ENCODE measurements at places on chromosomes 16 and 17.

DNA sequence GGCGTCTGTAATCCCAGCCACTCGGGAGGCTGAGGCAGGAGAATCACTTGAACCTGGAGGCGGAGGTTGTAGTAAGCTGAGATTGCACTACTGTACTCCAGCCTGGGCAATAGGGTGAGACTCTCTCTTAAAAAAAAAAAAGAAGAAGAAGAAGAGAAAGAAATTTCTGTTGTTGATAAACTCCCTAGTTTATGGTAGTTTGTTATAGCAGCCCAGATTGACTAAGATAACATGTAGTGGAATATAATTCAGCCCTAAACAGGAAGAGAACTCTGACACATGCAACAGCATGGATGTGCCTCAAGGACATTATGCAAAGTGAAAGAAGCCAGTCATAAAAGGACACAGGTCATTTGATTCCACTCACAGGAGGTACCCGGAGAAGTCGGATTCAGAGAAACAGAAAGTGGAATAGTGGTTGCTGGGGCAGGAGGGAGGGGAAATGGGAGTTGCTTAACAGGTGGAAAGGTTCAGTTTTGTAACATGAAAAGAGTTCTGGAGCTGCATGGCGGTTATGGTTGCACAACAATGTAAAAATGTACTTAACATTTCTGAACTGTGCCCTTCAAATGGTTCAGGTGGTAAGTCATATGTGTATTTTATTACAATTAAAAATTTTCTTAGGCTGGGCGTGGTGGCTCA is 26.0 kb upstream of the PRM1 start:
- DNase-seq, result no peak

- no peak for DNase-seq
These were observed 44.3 kb upstream of the CDH5 start for GRCh38 chr16:66322174-66322573.

DNA sequence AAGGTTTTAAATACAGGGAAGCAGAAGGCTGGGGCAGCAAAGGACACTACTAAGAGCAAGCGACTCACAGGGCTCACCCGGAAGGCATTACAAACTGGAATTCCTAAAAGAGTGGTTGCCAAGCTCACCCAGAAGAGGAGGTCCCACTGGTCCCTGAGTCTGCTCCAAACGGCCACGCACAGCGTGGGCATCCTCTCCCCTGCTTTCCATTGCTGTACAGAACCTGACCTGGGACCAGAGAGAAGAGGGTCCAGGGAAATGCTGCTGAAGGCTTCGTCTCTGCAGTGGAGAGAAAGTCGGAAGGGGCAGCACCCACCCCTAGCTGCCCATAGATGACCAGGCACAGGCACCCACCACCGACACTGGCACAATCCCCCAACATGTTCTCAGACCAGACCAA is 67.2 kb downstream of the ADCY9 start:
- no peak for DNase-seq

DNA sequence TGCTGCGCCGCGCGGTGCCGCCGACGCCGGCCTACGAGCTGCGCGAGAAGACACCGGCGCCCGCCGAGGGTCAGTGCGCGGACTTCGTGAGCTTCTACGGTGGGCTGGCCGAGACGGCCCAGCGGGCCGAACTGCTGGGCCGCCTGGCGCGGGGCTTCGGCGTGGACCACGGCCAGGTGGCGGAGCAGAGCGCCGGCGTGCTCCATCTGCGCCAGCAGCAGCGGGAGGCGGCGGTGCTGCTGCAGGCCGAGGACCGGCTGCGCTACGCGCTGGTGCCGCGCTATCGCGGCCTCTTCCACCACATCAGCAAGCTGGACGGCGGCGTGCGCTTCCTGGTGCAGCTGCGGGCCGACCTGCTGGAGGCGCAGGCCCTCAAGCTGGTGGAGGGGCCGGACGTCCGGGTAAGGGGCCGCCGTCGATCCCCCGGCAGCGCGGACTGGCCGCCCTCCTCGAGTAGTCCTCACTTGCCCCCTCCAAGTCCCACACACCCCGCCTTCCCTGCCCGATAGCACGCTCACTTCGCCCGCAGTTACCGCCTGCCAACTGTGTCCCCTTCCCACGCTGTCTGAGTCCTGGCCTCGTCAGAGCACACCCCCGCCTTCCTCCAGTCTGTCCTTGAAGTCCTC is 470 bp downstream of the MLYCD start:
- peak; percentile 11 for DNase-seq

GRCh38 chr17:81930142-81931125 is 2.9 kb upstream of the MAFG start:
- no peak for DNase-seq

DNA sequence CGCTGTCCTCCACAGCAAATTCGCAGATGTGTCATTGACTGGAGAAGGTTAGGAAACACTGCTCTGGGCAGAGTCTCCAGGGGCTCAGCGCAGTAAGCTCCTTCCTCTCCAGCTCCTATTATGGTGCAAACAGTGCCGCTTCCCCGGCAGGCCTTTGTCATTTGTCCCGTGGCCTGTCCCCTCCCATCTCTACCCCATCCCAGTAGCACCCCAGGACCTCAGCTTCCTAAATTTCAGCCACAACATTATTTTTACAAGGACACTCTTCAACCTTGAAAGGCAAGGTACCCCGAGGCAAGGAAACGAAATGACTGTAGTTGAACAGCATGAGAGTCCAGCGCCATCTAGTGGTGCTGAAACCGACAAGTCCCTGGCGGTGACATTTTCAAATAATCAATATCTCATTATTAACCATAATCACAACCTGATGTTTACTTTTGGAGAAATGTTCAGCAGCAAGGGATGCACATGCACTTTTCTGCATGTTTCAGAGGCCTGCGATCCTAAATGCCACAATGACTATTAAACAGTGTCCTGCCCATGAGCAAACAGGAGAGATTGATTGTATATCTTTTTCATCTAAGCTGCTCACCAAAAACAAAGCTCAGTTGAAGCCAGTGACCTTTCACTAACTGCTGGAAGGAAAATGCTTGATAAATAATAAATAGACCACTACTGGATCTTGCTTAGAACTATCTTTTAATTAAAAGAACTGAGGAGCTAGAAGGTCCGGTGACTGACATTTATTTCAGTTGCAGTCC is 16.5 kb downstream of the MRPS23 start:
- DNase-seq, result peak; percentile 45

- DNase-seq, result peak; percentile 71
These were observed 1.7 kb upstream of the GPRC5B start for GRCh38 chr16:19886073-19886941.

DNA sequence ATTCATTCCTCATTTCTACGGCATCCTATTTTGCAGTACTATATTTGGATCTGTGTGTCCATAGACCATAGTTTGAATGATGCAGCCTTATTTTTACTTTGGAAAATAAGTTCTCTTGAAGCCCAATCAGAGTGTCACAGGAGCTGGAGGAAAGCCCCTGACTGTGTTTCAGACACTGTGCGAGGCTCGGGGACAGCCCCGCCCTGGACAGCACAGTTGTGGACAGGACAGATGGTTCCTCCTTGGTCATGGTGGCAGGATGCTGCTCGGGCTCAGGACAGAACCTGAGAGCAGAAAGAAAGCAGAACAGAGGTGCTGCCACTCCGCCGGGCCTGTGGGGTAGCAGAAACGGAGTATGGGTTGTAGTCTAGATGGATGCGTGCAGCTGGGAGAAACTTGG is 22.9 kb downstream of the BANP start:
- DNase-seq, result no peak

DNA sequence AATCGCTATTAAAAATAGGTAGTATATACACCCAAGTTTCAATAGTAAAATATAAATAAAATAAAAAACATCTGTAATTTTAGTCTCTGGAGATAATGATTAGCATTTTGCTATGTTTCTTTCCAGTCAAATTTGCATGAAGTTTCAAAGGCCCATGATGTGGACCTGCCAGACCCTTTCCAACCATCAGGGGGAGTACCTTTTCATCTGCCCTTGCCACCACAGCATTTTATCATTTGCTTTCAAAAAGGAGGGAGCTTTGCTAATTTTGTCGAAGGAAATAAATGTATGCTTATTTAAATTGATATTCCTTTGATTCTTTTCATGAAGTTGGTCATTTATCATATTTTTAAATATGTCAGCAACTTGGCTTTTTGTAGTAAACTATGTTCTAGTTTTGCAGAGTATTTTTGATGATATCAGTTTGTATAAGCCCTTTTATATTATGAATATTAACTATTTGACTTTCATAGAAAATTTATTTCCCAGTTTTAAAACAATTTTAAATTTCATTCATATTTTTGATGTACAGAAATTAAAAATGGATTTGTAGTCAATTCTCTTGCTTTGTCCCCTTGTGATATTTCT is 115.2 kb upstream of the NETO2 start:
- DNase-seq, result no peak

- no peak for DNase-seq
These were observed 18.8 kb downstream of the POLR3E start for GRCh38 chr16:22315979-22316378.

DNA sequence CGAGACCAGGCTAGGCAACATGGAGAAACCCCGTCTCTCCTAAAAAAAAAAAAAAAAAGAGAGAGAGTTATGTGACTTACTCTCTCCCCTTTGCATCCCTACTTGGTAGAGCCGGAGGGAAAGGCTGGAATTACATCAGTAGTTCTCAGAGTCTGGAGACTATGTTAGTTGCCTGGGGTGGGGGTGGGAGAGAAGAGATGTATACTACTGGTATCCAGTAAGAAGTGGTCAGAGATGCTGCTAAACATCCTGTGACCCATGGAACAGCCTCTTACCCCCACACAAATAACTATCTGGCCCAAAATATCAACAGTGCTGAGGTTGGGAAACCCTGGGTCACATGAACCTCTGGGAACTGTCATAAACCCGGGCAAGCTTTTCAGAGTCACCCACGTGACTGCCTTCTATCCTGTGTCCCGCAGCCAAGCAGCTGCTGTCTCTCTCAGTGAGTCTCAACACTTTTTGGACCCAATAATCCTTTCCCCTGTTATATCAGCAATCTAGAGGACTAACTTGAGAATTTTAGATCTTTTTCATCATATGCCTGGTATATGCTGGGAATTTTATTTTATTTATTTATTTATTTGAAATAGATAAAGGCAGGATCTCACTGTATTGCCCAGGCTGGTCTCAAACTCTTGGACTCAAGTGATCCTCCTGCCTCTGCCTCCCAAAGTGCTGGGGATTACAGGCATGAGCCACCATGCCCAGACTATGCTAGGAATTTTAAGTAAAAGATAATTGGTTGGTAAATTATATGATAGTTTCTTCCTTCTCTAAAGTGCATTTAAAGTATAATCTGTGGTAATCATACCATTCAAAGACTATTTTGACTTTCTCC is 8.7 kb downstream of the EIF1 start:
- no peak for DNase-seq

DNA sequence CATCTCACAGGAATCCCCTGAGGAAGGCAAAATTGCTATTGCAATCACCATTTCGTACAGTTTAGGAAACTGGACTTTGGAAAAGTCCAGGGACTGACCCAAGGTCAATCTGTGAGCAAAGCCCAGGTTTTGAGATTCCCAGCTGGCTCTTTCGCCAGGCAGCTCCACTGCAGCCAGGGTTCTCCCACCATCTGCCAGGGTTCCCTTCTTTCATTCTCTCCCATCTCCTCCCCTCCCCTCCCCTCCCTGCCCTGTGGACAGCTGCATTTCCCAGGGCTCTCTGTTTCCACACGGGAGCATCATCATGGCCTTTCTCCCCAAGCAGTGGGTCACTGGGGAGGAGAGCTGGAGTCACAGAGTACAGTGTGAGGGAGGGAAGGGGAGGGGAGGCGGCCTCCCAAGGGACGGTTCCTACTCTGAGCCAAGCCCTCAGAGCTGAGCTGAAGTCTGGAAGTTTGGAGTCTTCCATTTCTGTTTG is 11.9 kb upstream of the GSDMA start:
- no peak for DNase-seq

DNA sequence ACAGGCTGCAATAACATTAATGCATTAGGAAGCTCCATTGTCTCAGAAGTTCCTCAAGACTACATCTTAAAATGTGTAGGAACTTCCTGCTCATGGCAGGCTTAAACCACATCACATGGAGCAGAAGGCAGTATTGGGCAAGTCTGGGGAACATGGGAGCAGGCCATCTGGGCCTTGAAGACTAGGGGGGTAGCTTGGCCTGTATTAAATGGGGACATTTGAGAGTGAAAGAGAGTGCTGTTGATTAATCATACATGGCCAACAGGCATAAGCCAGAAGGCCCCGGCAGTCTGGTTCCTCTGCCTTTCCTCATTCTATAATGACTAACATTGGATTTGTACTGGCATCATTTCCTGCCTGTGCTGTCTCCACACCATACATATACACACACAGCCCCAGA is 25.2 kb upstream of the SLC5A11 start:
- no peak for DNase-seq

DNA sequence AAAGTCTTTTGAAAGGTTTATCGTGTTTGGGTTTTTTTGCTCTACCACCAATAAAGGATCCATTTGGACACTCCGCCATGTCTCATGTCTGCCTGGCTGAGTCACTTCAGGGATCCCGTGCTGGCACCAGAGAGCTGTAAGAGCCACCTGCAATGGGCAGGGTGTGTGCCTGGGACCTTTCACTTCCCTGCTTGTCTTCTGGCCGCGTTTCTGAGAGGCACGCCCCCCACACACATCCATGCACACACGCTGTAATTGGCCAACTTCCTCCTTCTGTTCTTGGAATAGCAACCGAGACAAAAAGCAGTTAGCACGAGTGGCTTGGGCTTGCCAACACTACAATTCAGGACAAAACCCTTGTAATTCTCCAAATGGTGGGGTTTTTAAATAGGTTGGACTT is 9.8 kb upstream of the SOST start:
- DNase-seq, result no peak

DNA sequence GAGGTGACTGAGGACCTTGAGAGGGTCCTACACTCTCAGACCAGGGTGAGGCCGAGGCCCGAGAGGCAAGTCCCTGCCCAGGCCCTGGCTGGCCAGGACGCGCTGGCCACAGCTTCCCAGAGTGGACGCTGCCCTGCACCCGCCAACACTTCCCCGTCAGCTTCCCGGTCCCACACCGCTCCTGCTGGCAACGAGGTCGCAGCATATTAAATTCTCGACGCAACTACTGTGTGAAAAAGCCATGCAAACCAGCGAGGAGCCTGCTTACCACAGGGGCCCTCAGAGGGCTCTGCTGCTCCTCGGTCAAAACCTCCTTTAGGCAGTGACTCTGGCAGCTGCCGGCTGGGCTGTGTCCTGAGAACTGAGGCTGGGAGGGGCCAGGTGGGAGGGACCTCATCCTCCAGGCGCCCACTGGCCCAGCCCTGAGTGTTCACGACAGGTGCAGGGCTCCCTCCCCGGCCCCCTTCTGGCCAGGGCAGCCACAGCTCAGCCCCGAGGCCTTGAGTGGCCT is 2.1 kb upstream of the TEX19 start:
- DNase-seq, result no peak

GRCh38 chr17:9192010-9192409 is 170.7 kb downstream of the NTN1 start:
- DNase-seq, result no peak

Measured in activated CD4-positive, alpha-beta T cell treated with anti-CD3 and anti-CD28 coated beads for 1 hour (primary cell).